ENCODE measurements at places on chromosomes 5 and 9.

DNA sequence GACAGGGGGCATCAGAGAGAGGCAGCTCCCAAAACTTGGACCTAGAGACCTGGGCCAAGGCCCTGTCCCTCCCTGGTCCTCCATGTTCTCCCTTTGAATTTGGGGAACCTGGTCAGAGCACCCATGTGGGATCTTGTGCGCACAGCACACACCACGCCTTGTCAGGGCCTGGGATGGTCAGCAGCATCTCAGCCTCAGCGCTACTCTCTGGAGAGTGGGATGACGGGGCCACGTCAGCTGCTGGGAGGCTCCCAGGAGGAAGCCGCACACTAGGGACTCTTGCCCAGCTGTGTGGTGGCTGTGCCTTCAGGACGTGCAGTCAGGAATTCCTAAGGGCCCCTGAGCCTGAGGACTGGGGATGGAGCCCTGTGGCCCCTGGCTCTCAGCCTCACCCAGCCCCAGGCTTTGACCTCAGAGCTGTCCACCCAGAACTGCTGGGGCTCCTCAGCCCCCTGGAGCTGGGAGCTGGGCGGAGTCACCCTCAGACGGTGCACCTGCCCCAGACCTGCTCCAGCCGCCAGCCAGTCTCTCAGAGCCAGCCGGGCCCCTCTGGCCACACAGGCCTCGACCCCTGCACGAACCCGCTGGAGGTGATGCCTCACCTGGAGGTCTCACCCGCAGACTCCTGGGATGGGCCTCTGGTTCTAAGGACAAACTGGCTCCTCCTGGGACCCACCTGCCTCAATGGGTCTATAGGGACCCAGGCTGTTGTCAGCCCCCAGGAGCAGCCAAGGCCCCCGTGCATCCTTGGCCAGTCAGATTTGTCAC is 38.3 kb upstream of the EGFL7 start:
- DNase-seq: no peak

DNA sequence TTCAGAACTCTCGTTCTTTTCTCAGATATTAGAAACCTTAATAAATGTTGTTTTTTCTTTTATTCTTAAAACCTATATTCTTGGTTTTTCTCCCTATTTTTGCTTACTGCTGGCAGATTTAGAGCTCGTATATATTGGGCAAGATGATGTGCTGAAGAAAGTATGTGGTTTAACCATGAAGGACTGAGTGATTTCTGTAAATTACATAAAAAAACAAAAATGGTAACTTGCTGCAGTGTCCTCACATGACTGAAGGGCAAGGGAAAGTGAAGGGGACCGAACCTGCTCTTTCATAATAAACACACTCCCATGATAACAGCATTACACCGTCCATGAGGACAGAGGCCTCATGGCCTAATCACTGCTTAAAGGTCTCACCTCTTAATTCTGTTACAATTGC is 393.8 kb upstream of the ZNF608 start:
- no peak for DNase-seq

- DNase-seq: no peak
Observed at GRCh38 chr9:3962496-3962895, 337.4 kb downstream of the GLIS3 start.

DNA sequence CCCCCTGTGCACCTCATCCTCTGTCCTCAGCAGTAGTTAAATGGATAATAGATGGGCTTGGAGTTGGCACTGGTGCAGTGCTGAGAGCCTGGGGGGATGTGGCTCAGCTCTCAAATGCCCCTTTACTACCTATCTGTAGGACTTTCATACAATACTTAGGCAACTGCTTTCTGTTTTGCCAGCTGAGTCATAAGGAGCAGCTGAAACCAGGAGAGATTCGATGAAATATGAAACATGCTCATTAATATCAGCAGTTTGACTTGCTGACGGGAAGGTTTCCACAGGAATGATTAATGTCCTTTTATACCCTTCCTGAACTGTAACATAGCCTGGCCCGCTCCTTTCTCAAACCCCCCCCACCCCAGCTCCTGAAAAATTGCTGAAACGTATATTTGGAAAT is 142.6 kb downstream of the SAXO1 start:
- DNase-seq: no peak

- DNase-seq: no peak
Observed at GRCh38 chr5:146388386-146388785, 49.7 kb downstream of the POU4F3 start.

GRCh38 chr5:54094706-54095105 is 215.7 kb downstream of the ARL15 start:
- DNase-seq: no peak

DNA sequence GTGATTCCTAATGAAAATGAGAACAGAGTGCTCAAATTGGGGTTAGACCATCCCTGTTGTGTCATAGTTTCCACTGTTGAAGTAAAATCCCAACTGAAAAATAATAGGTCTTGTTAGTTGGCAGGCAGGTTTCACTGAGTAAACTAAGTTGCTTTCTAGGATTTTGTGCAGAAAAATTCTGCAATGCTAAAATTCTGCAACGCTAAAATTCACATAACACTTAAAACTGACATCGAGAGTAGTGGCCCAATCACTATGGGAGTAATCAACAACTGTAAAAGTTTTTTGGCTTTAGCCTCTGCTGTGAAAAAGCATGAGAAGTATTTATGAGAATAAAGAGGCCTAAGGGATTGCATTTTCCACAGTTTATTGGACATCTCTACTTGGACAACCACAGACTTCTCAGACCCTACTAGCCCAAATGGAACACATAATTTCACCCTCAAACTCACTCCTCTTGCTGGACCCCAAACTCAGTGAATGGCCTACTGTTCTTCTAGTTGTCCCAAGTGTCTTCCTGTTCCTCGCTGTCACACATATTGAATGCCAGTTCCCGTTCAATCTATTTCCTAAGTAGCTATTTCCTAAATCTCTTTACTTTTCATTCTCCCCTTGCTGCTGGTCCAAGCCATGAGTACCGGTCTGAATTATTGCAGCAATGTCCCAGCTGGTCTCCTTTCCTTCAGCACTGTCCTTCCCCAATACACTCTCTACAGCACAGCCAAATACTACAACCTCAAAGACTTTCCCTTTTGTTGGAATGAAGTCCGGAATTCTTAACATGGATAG is 355.4 kb downstream of the PDE4D start:
- DNase-seq: no peak

All from cardiac septum (tissue), 1 donor.